ENCODE measurements at places on chromosomes 5 and 9.

DNA sequence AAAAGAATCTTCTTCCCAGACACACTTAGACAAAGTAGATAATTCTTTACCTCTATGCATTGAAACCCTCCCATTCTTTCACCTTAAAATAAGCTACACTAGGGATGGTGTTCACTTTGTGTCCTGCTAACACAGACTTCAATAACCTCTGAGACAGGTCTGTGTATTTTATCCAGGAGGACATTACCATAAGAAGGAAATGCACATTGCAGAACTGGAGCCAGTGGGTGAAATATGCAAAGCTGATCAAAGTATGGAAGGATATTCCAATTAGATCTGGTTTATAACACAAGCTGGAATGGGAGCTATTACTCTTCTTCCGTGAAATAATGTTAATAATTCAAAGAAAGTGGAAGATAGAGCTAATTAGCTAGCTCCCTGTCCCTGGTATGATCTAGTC is 204.1 kb downstream of the BRINP1 start:
- H3K27ac ChIP-seq = no peak overlapping the region
- no peaks in the 10 kb centered on the region for H3K36me3 ChIP-seq
- DNase-seq = no peak
- no peaks in the 10 kb centered on the region for H3K4me1 ChIP-seq
- no peak overlapping the region for H3K4me3 ChIP-seq

GRCh38 chr9:89579741-89580385 is 24.9 kb upstream of the GADD45G start:
- H3K27me3 ChIP-seq = peaks cover 26% of the 10 kb centered on the region
- H3K36me3 ChIP-seq = no peaks in the 10 kb centered on the region
- peaks cover 11% of the 10 kb centered on the region for H3K4me1 ChIP-seq
- H3K4me3 ChIP-seq = no peak overlapping the region
- DNase-seq = no peak
- H3K27ac ChIP-seq = no peak overlapping the region

DNA sequence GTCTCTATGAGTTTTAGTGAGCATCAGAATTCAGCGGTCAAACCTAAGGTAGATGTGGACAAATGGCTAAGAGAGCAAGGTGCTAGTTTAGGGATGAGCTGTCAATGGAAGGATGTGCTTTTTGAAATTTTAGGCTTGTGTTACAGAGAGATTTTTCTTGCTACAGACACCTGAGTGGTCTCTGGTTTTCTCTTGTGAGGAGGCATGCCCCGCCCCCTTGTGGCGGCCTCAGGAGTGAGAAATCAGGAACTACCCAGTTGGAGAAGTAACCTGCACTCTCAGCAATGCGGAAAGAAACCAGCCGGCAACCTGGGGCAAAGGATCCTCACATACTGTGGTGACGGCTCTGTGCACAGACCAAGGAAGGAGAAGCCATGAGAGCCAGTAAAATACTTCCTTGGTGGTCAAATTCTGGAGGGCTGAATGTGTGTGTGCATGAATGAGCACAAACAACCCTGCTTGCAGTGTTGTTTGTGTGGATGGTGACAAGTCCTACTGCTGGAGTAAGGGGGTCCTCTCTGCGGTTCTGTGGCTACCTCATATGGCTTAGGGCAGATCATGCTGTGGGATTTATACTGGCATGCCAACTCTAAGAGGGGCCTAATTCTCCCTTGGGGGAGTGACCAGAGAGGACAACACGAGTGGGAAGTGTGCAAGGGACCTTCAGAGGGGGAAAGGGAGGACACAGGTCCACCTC is 16.7 kb upstream of the HSD17B4 start:
- H3K4me1 ChIP-seq = peaks cover 10% of the 10 kb centered on the region
- no peak overlapping the region for H3K4me3 ChIP-seq
- peak; percentile 76 for DNase-seq
- no peaks in the 10 kb centered on the region for H3K27me3 ChIP-seq

DNA sequence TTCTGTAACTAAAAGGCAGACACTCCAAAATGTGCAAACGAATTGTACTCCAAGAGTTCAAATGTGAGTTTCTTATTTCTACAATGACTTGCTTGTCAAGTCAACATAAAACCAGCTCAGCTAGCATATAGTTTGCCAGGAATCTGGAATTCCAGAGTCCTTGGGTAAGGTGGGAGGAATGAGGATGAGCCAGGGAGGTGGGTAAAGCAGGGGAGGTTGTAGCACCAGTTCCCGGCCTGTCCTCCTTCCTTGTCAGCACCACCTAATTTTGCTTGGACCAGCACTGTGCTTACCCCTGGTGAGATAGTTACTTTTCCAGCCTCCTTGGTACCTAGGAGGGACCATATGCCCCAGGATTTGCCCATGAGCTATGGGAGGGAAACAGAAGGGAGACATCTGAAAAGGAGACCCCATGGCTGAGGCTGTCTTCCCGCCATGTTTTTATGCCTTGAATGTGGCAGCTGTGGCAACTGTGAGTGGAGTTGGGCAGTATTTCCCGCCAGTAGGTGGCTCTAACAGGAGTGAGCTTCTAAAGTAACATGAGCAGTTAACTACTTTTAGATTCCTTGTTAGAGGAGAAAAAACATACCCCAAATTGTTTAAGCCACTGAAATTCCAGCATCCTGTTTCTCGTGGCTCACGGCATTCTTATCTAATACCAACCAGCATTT is 302.5 kb downstream of the TENT4A start:
- H3K27ac ChIP-seq = no peak overlapping the region
- no peak overlapping the region for H3K4me3 ChIP-seq
- H3K4me1 ChIP-seq = no peaks in the 10 kb centered on the region

DNA sequence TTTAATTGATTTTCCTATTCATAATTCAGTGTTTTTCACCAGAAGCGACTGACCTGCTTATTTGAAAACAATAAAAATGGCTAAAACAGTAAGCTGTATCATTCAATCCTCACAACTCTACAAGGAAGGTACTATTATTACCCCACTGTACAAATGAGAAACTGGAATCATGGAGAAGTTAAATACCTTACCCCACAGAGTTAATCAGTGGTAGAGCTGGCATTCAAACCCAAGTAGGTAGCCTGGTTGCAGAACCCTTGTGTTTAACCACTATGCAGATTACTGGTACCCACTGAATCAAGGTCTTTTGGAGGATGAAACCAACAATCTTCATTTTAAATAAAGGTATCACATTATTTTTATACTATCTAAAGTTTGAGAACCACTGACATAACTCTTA is 59.6 kb downstream of the MLANA start:
- H3K27ac ChIP-seq = no peak overlapping the region
- H3K4me3 ChIP-seq = no peak overlapping the region
- H3K27me3 ChIP-seq = no peaks in the 10 kb centered on the region

- H3K36me3 ChIP-seq = no peaks in the 10 kb centered on the region
- DNase-seq = no peak
- H3K4me3 ChIP-seq = no peak overlapping the region
- H3K4me1 ChIP-seq = no peaks in the 10 kb centered on the region
- no peak overlapping the region for H3K27ac ChIP-seq
Observed at GRCh38 chr5:38719916-38720315, 125.9 kb upstream of the OSMR start.

GRCh38 chr9:33498387-33498786 is 24.7 kb upstream of the NOL6 start:
- H3K4me3 ChIP-seq = no peak overlapping the region
- H3K4me1 ChIP-seq = no peaks in the 10 kb centered on the region
- no peaks in the 10 kb centered on the region for H3K27me3 ChIP-seq
- no peak for DNase-seq
- H3K27ac ChIP-seq = no peak overlapping the region

DNA sequence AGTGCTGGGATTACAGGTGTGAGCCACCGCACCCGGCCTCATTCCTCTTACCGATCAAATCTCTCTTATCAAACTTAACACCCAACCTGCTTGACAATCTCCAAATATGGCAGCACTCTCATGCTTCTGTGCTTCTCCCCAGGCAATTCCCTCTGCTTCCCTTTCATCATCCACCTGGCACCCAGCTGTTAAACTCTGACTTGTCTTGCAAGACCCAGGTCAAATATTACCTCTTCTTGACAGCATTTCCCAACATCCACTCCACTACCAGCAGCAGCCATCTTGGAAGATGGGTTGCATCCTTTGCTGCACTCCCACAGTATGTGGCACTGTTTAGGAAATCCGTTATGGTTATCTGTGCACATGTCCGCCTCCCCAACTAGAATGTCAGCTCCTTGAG is 113.6 kb downstream of the ACTL7B start:
- H3K4me3 ChIP-seq = no peak overlapping the region
- H3K36me3 ChIP-seq = no peaks in the 10 kb centered on the region
- no peak for DNase-seq
- no peak overlapping the region for H3K27ac ChIP-seq

DNA sequence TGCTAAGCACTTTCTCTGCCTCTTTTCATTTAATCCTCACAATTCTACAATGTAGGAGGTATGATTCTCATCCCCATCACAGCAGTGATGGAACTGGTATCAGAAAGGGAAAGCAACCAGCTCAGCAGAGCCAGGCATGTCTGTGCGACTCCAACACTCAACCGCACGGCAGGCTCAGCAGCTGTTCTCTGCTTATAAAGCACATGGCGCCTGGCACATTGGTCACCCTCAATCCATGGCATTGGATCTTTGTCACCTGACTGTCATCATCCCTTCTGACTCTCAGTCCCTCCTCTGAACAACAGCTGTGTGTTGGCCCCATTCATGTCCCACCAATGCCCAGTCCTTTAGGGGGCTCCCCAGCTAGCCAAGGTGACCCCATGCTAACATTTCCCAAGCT is 45.1 kb upstream of the HAND1 start:
- peaks cover 3% of the 10 kb centered on the region for H3K4me1 ChIP-seq
- no peak overlapping the region for H3K4me3 ChIP-seq
- no peaks in the 10 kb centered on the region for H3K36me3 ChIP-seq
- no peak overlapping the region for H3K27ac ChIP-seq

All from CD4-positive, alpha-beta T cell (primary cell).